ENCODE measurements at places on chromosomes 5 and 9. TPM values are rescaled to one million over a fixed set of nuclear protein-coding genes. Genes with fewer than 3 reads are reported as not detected.

LHX3 gene
- 0.22 TPM for total RNA-seq

CACNA1B gene
- not detected for total RNA-seq

LCN1 gene
- not detected for total RNA-seq

CCL28 gene
- total RNA-seq: 2.2 TPM

PPP3R2 gene
- total RNA-seq: not detected

NRG2 gene
- total RNA-seq: 0.23 TPM
